ENCODE measurements at places on chromosomes 1 and 21.

GRCh38 chr21:33696465-33696864 lies 54.2 kb downstream of the ITSN1 start:
- DNase-seq = no peak

DNA sequence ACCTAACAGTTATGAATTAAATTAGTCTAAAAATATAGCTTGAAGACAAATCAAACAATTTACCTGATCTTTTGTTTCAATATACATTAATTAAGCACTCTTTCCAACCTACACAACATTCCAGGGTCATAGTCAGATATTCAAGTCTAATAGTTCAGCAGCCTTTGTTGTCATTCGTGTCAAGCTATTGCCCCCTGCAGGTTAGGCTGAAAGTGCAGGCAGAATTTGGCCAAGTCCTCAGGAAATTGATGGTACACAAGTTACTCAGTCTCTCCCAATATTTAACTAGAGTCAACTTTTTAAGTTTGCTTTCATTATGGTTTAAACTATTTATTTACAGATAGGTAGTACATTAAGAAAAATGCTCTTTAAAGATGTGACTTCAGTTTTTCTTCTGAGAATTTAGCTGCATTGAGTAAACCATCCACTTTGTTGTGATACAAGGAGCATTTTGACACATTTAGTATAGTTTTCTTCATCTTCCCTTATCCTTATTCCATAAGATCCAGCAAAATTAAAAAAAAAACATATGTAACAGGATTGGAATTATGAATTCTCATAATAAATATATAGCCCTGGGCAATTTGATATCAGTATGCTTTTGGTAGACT lies 130.3 kb upstream of the DPYD start:
- DNase-seq = no peak

- no peak for DNase-seq
Observed at GRCh38 chr1:20483833-20484518, 2.0 kb downstream of the CAMK2N1 start.

GRCh38 chr1:14334336-14335176 lies 263.9 kb upstream of the KAZN start:
- DNase-seq = no peak

DNA sequence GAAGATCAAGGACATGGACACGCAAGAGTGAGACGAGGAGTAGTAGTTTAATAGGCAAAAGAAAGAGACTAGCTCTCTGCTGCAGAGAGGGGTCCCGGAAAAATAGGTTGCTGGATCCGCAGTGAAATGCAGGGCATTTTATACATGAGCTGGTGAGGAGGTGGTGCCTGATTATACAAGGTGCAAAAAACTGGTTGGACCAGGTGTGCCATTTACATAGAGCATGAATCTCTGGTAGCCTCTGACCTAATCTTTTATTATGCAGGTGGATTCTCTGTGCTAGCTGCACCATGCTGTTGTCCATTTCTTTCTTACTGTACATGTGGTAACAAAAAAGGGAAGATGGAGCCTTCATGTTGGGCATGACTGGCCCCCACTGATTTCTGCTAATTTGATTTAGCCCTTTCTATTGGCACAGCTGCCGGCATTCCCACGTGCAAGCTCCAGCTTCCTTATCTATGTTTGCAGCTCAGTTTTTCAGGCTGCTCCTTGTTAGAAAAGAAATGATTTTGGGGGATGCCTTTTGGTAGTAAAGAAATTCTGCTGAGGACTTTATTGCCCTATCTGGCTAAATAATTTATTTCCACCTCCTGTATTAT lies 548.1 kb downstream of the BRINP3 start:
- DNase-seq = no peak

DNA sequence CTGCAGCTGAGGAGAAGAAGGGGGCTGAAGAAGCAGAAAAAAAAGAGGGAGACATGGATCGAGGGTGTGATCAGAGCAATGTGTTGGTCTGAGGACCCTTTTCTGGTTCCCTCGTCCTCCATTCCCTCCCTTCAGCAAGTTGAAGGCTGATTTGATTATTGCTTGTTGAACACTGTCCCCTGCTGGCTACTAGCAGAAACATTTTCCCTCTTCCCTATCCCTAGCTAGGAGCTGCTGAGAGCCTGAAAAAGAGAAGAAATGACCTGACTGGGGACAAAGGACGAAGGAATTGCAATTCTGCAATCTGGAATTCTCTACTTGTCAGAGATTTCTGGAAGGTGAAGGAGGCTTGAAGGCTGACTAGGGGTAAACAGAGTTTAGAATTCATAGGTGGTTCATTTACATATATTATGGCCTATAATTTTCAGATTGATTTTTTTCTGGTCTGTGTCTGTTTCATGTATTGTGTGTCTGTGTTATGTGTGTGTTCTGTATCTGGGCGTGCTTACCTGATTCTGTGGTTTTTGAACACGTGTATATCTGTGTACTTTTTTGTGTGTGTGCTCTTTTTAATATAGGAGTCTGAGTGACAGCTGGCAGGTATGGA lies 9.8 kb downstream of the NHLH1 start:
- DNase-seq = no peak

DNA sequence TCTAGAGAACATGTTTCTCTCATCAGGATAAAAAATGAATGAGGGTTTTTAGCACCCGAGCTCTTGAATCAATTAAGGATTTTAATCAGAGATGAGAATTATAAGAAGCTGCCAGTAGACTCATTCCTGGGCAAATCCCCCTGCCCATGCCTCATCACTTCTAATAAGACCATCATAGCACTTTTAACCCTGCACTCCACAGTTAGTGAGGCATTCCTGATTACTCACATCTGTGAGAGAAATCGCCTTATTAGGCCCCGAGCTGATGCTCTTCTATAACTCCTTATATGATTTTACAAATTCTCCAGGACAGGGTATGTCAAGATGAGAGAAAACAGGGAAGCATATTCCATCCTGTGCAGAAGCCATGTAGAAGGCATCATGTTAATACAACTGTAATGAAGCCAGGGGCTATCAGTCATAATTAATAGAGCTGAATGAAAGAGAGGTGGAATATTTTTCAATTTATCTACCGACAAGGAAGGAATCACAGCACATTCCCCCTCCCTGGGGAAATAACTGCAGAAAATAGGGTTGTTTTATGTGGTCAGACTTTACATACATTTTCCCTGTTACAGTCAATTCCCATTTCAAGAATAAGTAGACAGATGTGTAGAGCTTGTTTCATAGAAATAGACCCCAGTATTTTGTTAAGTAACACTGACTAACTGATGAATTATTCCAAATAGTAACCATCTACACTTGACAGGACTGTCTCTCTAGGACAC lies 272.7 kb downstream of the HHIPL2 start:
- no peak for DNase-seq

GRCh38 chr21:24823247-24823646 lies 784.0 kb downstream of the MRPL39 start:
- no peak for DNase-seq

GRCh38 chr1:199057322-199057721 lies 418.5 kb downstream of the PTPRC start:
- DNase-seq = no peak

GRCh38 chr1:245599371-245600174 lies 444.8 kb downstream of the KIF26B start:
- DNase-seq = no peak

- DNase-seq = no peak
Observed at GRCh38 chr1:91651661-91652071, 151.0 kb downstream of the CDC7 start.

GRCh38 chr1:59263111-59263510 lies 33.8 kb upstream of the FGGY start:
- DNase-seq = no peak

GRCh38 chr1:116472431-116472961 lies 98.3 kb downstream of the CD58 start:
- DNase-seq = no peak

DNA sequence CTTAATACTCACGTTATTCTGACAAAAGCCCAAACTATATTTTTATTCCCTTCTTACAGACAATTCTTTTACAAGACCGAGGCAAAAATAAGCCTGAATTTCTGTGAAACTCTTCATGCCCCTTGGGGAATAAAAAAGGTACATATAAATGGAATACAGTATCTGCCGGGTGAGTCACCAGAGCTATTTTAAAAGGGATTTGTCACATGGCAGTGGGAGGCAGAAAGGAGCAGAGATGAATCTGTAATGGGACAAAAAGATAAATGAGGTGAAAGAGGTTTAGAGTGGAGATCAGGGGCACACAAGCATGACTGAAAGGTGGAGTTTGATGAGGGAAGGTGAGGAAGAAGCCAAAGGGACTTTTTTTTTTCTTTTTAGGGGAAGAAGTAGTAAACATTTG lies 8.8 kb downstream of the XCL1 start:
- DNase-seq = no peak

DNA sequence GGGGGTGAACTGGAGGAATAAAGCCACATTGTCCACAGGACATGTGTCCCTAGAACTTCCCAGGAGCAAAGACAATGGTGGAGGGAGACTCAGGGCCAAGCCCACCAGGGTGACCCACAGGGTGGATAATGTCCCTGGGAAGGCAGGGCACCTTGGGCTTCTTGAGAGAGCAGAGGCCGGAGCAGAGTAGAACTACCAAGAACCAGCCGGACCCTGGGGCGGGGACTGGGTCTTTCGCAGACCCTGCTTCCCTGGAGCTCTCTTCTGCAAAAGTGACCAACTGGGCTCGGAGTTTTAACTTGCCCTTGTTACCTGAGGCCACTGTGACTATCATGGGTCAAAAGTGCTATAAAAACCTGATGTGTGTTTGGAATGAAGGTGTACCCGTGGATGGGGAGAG lies 875 bp upstream of the FAM3B start:
- DNase-seq = no peak

DNA sequence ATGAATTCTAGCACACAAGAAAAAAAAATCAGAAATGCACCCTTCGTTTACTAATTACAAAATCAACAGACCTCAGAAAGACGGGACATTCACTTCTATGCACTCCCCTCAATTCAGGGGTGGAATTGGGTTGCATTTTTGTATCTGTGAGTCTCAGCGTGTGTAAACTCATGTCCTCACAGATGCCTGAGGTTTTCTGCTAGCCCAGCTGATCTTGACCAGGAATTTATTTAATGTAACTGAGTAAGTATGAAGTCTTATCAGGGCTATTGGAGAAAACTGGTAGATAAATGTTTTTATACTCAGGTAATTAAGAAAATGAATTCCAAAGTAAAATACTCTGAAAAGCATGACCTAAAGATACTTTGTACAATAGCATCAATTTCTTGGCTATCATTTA lies 167.7 kb downstream of the RUNX1 start:
- no peak for DNase-seq
